ENCODE measurements at places on chromosomes 13 and 19.

DNA sequence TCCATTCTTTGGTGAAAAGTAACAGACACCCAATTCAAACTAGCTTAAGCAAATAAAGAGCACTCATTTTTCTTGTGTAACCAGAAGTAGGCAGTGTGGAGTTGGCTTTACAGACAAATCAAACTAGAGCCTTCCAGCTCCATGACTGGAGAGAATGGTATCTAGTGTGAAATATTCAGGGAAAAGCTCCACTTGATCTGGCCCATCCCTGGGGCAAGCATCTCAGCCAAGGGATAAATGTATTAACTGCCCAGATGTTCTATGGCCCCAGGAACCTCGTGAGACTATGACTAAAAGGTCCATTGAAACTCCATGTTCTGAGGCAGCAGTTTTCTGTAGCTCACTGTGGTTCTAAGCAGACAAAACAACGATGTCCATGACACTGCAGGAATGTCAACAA is 49.9 kb downstream of the TBC1D4 start:
- DNase-seq, result no peak

DNA sequence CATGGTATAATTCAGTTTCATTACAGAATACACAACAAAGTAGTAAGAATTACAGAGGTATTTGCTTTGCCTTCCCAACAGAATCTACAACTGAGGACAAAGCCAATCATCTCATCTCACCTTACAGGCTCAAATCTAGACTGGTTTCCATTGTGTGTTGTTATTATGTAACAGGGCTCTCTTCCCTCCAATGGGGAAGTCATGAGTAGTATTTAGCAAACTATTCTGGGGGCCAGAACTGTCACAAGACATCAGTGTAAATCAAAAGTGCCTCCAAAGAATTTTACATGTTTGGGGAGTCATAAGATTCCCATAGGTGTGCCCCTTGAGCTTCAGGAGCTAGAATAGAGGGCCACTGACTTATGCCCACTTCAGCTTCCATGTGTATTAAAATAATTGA is 187.0 kb upstream of the EDNRB start:
- DNase-seq, result no peak

DNA sequence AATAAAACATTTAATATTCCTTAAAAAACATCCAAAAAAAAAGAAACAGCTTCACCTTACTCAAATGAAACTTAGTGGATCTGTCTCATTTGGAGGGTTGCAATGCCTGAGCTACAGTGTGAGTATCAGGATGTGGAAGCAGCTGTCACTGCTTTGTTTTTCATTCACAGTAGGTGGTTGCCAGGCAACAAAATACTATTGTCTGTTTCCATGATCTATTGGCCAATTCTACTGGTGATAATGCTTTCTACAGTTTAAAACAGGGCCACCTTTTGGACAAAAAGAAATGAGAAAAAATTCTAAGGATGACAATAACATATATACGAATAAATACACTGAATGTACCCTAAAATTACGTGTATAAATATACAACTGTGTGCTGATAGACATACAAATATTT is 3.0 kb downstream of the ENOX1 start:
- no peak for DNase-seq

- no peak for DNase-seq
Measured at GRCh38 chr19:30630289-30631032, 258.3 kb downstream of the ZNF536 start.

DNA sequence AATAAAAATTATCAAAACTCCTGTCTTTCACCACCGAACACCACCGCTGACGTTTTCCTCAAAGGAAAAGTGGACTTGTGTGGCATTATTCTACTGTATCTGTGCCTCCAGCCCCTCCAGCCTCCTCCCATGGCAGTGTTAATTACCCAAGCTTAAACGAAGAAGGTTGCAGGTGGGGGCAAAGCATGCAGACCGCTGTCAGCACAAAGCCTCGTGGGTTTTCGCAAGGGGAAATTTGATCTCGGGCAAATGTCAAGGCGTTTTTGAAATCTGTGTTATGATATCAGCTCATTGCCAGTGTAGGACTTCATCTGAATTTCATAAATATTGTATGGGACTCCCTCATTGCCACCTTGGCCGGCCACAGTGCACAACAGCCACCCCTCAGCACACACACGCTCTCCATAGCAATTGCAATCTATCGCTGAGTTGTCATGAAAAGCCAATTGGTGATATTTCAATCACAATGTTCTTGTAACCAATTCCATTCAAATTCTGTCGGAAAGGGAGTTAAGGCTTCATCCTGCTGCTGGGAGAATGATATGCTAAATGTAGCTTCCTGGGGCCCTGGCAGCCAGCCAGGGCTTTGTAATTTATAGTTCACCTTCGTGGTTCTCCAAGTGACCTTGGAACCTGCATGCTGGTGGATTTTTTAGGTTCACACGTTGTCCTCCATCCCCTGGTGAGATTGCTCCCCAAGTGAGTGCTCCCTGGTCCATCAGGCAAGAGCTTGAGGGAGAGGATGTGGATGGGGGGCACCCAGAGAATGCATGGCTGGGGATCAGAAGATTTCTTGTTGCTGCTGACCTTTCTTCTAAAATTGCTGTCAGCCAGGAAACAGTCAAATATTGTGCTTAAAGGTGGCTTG is 16.6 kb downstream of the CHST8 start:
- no peak for DNase-seq

DNA sequence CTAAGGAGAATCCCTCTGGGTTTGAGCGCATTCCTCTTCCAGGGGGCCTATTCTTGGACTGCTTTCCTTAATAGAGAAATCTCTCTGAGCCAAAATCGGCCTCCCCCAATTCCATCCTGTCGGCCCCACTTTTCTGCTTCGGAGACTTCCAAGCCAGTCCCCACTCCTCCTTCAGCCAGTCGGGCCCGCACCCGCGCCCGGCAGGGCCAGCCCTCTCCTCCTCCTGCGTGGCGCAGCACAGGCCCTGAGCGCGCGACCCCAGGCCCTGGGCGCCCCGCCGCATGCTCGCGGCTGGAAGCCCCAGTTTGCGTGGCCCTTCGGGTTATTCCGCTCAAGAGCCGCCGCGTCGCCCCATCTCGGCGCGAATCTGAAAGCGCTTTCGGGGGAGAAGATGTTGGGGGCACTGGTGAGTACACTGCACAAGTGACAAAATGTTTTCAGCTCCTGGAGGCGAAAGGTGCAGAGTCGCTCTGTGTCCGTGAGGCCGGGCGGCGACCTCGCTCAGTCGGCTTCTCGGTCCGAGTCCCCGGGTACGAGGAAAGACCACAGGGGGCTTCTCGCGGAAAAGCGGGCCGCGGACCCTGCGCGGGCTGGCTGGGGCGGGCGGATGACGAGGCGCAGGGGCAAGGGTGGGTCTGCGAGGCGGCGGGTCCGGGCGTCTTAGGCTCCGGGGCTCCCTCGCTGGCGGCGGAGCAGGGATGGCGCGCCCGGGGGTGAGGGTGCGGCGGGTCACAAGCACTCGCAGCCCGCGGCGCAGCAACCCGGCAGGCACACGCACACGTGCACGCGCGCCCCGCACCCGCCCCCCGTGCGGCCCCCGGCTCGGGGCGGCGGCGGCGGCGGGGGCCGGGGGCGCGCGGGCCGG is at the start of gene IL17D:
Gene IL17D (plus strand): TSS at position 785 of the 865 bp plus-strand sequence. CDS start 303 bp downstream, outside the sequence.
- no peak for DNase-seq

GRCh38 chr13:96958286-96958891 is 35.9 kb downstream of the OXGR1 start:
- no peak for DNase-seq

- no peak for DNase-seq
Measured at GRCh38 chr19:51181913-51182419, 39.9 kb downstream of the SIGLEC7 start.

Data from stimulated activated CD8-positive, alpha-beta memory T cell treated with anti-CD3 and anti-CD28 coated beads, Interleukin-15, amount 100 ng/mL, for 24 hours (primary cell).